CD4-positive, alpha-beta T cell (primary cell): ENCODE measurements at places on chromosomes 7 and 10.
A peak's percentile ranks its signal among the peaks of the same experiment; 100 is the strongest.

GRCh38 chr10:31320550-31321211 is 1.7 kb downstream of the ZEB1 start:
- peaks cover 10% of the 10 kb centered on the region for H3K4me1 ChIP-seq
- peak; percentile 54 for DNase-seq
- no peak overlapping the region for H3K27ac ChIP-seq
- peak overlapping the region; percentile 81 for H3K4me3 ChIP-seq

DNA sequence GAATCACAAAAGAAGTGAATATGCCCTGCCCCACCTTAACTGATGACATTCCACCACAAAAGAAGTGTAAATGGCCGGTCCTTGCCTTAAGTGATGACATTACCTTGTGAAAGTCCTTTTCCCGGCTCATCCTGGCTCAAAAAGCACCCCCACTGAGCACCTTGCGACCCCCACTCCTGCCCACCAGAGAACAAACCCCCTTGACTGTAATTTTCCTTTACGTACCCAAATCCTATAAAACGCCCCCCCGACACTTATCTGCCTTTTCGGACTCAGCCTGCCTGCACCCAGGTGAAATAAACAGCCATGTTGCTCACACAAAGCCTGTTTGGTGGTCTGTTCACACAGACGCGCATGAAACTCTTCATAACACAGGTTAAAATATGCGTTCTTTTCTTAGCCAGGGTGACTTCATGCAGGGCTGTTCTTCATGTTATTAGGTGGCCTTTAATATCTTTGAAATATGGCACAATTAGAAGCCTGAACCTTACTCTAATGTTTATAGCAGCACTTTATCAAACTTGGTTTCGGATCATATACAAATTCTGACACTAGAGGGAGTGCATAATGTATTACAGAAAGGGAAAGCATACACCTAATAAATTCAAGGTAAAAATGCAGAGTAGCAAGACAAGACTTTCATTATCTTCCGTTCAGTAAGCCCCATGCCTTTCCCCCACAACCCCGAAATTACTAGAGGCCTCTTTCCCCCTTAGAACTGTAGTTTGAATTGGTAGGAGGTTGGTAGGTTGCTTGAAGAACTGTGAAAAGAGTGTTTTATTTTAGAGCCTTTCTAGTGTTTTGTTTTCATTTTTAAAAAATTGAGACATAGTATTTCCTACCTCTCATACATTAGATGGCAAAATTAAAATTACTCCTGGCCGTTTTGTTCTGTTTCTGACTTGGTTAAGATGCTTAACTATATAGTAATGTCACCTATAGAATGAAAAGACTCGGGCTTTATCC is 117.9 kb downstream of the NPY start:
- no peaks in the 10 kb centered on the region for H3K36me3 ChIP-seq
- no peaks in the 10 kb centered on the region for H3K27me3 ChIP-seq
- H3K27ac ChIP-seq, result no peak overlapping the region
- H3K4me3 ChIP-seq, result no peak overlapping the region
- H3K4me1 ChIP-seq, result peaks cover 5% of the 10 kb centered on the region
- DNase-seq, result no peak

DNA sequence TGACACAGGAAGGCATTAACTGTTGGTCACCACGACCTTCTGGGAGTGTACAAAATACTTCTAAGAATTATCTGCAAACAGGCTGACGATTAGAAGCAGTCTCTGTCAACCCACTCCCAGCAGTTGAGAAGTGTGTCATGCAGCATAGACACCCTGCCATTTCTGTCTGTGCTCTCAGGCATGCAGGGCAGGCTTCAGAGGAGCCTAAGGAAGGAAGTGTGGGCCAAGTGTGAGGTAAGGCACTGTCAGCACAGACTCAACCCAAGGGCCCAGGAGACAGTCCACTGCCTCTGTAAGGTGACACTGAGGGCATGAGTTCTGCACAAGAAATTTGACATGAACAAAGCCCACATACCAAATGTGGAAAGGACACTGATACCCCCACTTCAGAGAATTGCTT is 109.0 kb upstream of the VIPR2 start:
- H3K4me1 ChIP-seq, result no peaks in the 10 kb centered on the region
- peaks cover 3% of the 10 kb centered on the region for H3K27me3 ChIP-seq
- no peak overlapping the region for H3K4me3 ChIP-seq

GRCh38 chr7:151509670-151510333 is 9.9 kb downstream of the RHEB start:
- no peaks in the 10 kb centered on the region for H3K27me3 ChIP-seq
- no peak overlapping the region for H3K27ac ChIP-seq
- DNase-seq, result no peak
- H3K4me3 ChIP-seq, result no peak overlapping the region
- H3K36me3 ChIP-seq, result no peaks in the 10 kb centered on the region

- no peaks in the 10 kb centered on the region for H3K4me1 ChIP-seq
- no peaks in the 10 kb centered on the region for H3K36me3 ChIP-seq
- H3K27me3 ChIP-seq, result no peaks in the 10 kb centered on the region
- H3K27ac ChIP-seq, result no peak overlapping the region
Observed at GRCh38 chr10:44198780-44199097, 186.2 kb downstream of the CXCL12 start.

DNA sequence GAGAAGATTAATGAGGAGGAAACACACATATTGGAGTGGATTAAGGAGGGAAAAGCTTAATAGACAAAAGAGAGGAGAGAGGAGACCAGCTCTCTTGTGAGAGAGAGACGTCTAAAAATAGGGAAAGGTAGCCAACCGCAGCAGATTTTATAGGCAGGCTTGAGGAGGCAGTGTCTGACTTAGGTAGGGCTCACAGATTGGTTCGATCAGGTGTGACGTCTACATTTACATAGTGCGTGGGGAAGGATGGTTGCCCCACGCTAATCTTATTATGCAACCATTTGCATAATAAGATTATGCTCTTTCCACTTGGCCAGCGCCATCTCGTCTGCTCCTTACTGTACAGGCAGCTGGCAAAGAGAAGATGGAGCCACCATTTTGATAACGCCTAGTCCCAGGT is 122.0 kb downstream of the MARCHF5 start:
- no peak overlapping the region for H3K27ac ChIP-seq
- H3K4me3 ChIP-seq, result no peak overlapping the region
- peaks cover 4% of the 10 kb centered on the region for H3K27me3 ChIP-seq
- no peaks in the 10 kb centered on the region for H3K36me3 ChIP-seq

DNA sequence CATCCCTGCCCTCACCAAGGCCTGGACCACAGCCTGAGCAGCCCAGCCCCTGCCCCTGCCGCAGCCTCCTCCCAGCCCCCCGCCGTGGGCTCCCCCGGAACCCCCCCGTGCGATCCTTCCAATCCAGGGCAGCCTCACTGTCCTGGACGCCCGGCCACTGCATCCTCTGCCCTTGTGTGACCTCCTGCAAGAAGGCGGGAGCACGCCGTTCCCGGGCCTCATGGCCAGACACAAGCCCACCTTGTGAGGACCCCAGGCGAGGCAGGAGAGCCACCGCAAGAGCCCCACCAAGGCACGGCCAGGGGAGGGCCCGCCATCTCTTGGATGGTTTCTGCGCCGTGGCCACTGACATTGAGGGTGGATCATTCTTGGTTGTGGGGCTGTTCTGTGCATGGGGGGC is 7.8 kb upstream of the LFNG start:
- H3K36me3 ChIP-seq, result no peaks in the 10 kb centered on the region
- H3K4me1 ChIP-seq, result peaks cover 80% of the 10 kb centered on the region
- no peaks in the 10 kb centered on the region for H3K27me3 ChIP-seq
- peak overlapping the region; percentile 56 for H3K4me3 ChIP-seq
- H3K27ac ChIP-seq, result peak overlapping the region; percentile 85
- DNase-seq, result no peak

DNA sequence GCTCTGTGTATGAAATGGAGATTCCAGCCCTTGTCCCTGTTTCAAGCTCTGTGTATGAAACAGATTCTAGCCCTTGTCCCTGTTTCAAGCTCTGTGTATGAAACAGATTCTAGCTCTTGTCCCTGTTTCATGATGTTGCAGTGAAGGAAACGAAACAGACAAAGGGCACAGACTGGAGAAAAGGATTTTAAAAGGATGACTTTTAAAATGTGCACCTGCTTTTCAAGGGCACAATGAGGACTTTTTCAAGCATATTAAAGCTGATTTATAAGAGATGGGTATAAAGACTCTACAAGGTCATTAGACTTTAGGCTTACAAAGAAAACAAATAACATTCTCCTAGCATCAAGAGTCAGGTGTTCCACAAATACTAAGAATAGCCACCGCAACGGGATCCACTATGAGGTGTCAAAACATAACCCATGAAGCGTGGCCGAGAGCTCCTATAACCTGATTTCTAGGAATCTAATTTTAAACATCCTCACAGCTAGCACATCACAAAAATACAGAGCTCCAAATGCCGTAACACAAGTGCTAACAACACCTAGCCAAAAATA is 29.0 kb downstream of the DIP2C start:
- no peaks in the 10 kb centered on the region for H3K4me1 ChIP-seq
- no peaks in the 10 kb centered on the region for H3K27me3 ChIP-seq
- H3K27ac ChIP-seq, result no peak overlapping the region
- no peak for DNase-seq
